ENCODE measurements at places on chromosomes 2 and 18.
A peak's percentile ranks its signal among the peaks of the same experiment; 100 is the strongest.

DNA sequence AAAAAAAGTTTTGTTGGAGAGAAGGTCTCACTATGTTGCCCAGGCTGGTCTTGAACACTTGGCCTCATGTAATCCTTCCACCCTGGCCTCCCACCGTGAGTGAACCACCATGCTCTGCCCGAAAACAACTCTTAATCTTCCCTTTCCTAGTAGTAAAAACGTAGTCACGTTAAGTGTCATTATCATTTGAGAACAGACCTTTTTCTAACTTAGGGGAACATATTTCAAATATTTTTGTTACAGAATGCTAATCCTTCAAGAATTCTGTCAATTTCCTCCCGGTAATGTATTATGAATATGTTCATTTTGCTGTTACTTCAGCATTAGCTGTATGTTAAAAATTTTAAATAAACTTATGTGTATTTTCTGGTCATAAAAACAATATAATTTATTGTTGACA, 49.7 kb downstream of the MTA3 start:
- no peak for DNase-seq

GRCh38 chr2:173307293-173307692, 47.4 kb upstream of the CDCA7 start:
- peak; percentile 85 for DNase-seq

DNA sequence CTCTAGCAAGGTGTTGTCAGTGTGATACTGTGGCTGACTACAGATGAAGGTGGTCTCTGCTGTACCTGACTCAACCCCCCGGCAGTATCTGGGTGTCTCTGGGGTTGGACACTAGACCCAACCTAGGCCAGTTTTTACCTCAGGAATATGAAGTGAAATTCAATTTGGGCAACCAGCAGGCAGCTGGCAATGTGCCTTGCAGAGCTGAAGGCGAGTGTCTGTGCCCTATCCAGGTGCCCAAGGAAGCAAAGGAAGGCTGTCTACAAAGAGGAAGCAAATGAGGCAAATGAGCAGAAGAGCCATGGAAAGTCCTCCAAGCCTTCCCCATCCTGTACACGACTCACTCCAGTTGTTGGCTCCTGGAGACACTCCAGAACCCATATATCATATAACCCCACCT, 264.6 kb upstream of the AGAP1 start:
- DNase-seq = no peak

DNA sequence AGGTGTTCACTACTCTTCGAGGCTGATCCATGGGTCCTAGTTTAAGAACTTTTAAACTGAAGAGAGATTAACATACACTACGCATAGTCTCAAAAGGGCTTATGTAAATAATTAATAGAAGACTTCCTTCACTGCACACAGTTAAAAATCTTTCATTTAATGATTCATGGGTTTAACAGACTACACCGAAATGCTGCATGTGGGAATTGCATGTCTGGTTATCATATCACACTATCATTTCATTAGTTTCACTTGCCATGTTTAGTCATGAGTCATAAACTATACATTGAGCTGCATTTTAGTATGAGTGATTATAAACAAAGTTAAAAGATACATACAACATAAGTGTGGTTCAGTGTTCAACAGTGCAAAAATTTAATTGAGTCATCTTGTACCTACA, 31.2 kb downstream of the GLS start:
- DNase-seq = no peak

GRCh38 chr2:221310730-221311129, 261.4 kb downstream of the EPHA4 start:
- DNase-seq = no peak

DNA sequence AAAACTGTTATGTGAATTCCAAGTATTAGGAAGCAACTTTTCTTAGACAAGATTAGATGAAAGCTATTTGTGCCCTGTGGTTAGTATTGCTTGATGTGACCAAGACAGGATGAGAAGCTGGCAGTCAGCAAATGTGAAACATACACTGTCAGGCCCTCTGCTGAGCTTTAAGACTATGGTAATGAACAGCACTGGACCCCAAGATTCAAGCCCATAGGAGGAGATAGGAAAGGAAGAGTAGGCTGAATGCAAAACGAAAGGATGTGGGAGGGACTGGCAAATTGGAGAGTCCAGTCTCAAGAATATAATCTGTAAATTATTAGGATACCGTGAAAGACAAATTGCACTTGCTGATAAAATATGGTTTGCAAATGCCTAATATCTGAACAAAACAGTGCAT, 16.4 kb downstream of the BZW1 start:
- no peak for DNase-seq

Measured in foreskin melanocyte (primary cell).